ENCODE measurements at places on chromosomes 3 and 15.

DNA sequence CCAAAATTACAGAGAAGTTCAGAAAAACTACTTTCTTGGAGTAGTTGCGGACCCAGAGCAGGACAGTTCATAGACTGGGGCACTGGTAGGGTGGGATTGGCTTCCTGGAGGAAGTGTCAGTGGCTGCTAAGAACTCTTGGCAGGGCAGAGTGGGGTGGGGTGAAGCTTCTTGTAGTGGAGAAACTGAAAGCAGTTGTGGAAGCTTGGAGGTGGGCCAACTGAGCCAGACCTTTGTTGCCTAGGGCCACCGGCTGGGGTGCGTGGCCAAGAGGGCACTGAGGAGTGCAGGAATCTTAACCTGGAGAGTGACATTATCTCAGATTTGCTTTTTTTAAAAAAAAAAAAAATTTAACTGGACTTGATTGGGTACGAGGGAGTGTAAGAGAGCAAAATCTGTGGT, 3.1 kb downstream of the KAT2B start:
- DNase-seq = peak; percentile 22

- DNase-seq = no peak
Measured at GRCh38 chr15:78147566-78147965, 1.6 kb upstream of the IDH3A start.

DNA sequence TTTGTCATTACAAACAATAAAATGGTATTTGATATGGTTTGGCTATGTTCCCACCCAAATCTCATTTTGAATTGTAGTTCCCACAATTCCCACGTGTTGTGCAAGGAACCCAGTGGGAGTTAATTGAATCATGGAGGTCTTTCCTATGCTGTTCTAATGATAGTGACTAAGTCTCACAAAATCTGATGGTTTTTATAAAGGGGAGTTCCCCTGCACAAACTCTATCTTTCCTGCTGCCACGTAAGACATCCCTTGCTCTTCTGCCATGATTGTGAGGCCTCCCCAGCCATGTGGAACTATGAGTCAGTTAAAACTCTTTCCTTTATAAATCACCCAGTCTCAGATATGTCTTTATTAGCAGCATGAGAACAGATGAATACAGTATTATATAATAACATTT, 15.4 kb upstream of the AADAC start:
- DNase-seq = no peak

GRCh38 chr3:76369170-76369569, 583.8 kb upstream of the ZNF717 start:
- no peak for DNase-seq

DNA sequence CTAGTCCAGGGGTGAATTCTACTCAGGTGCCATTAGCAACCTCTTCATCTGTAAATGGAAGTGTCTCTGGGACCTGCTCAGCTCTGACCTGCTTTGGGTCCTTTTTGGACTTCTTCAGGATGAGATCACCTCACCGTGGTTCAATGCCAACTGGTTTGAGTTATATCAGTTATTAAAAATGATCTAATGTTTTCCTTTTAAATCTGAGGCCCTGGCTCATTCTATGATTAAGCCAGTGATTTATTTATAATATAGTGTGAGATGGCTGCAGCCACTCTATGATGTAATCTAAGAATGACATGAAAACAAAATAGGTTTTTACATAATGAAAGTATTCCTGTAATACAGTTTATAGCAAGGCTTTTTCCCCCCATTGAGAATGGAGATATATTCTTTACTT, 79.4 kb downstream of the LPP start:
- DNase-seq = no peak

GRCh38 chr3:105119801-105120340, 246.8 kb upstream of the ALCAM start:
- no peak for DNase-seq
